8988T (cell line): ENCODE measurements at places on chromosomes 12 and 14.

GRCh38 chr14:50666772-50667683, 1.1 kb downstream of the SAV1 start:
- DNase-seq, result no peak

- DNase-seq, result no peak
Measured at GRCh38 chr14:102353126-102353619, 9.5 kb downstream of the CINP start.

GRCh38 chr12:4779749-4780148, 59.5 kb downstream of the GALNT8 start:
- no peak for DNase-seq

DNA sequence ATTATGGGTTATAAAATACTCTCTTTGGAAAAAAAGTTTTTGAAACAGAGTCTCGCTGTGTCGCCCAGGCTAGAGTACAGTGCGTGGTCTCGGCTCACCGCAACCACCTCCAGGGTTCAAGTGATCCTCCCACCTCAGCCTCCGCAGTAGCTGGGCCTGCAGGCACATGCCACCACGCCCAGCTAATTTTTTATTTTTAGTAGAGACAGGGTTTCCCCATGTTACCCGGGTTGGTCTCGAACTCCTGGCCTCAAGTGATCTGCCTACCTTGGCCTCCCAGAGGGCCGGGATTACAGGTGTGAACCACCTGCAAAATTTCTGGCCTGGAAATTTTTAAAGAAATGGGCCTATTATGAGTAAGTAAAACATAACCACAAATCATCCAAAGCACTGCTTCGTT, 3.8 kb downstream of the USP15 start:
- DNase-seq, result no peak
